Mammary microvascular endothelial cell (primary cell): ENCODE measurements at places on chromosomes 7 and 10. TPM values are rescaled to one million over a fixed set of nuclear protein-coding genes. Genes with fewer than 3 reads are reported as not detected.

ADAM12 gene
- total RNA-seq = 0.07 and 0.20 TPM in 2 replicates

LRRD1 gene
- 0.07 TPM in 1 of 2 replicates, not detected in the other for total RNA-seq

CALHM2 gene
- total RNA-seq = 25.2 and 33.1 TPM in 2 replicates

DENND2A gene
- 0.07 and 0.15 TPM in 2 replicates for total RNA-seq

ARL3 gene
- total RNA-seq = 4.0 and 5.1 TPM in 2 replicates

EN2 gene
- total RNA-seq = not detected in 2 replicates

NUTM2A gene
- total RNA-seq = 0.79 and 0.93 TPM in 2 replicates

ZNF365 gene
- 0.20 and 0.33 TPM in 2 replicates for total RNA-seq

HECW1 gene
- total RNA-seq = not detected in 2 replicates

ABHD11 gene
- 17.5 and 21.1 TPM in 2 replicates for total RNA-seq

GPR15LG gene
- total RNA-seq = not detected in 2 replicates

SLC18A3 gene
- not detected in 2 replicates for total RNA-seq

SPDYE11 gene
- not detected in 2 replicates for total RNA-seq

HOXA4 gene
- 6.2 and 8.8 TPM in 2 replicates for total RNA-seq

CADPS2 gene
- total RNA-seq = 32.0 and 35.9 TPM in 2 replicates

UNCX gene
- not detected in 2 replicates for total RNA-seq

OLAH gene
- total RNA-seq = 1.5 and 2.5 TPM in 2 replicates

ITIH5 gene
- total RNA-seq = 0.30 and 0.80 TPM in 2 replicates

MYO1G gene
- total RNA-seq = under 0.01 and 0.25 TPM in 2 replicates

C10orf62 gene
- total RNA-seq = not detected in 2 replicates

NKX1-2 gene
- total RNA-seq = not detected in 2 replicates

INA gene
- 1.1 and 1.6 TPM in 2 replicates for total RNA-seq

CISD1 gene
- total RNA-seq = 30.7 and 39.9 TPM in 2 replicates

ITIH2 gene
- total RNA-seq = not detected in 2 replicates
